ENCODE measurements at places on chromosomes 6 and 20.

- no peak for DNase-seq
Observed at GRCh38 chr20:57680131-57680716, 29.6 kb downstream of the PMEPA1 start.

GRCh38 chr20:8067082-8067481 lies 47.5 kb upstream of the TMX4 start:
- no peak for DNase-seq

DNA sequence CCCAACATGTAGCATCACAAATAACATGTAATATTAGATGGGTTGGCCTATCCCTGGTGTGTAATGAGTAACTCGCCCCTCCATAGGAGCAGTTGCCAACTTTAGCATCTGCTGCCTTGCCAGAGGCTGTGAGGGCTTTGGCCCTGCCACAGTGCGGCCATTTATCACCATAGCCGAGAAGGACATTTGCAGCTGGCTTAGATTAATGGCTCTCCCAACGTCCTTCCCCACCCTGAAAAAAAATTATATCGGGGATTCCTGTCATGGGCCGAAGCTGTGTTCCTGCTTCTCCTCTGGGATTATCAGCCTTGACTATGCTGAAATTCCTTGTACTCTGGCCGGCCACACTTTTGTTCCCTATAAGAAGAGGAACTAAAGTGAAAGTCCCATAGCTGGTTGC lies 7.6 kb upstream of the ADIG start:
- DNase-seq = no peak

- DNase-seq = no peak
Observed at GRCh38 chr6:30931969-30932645, at the start of gene SFTA2. SFTA2 (minus strand) TSS chr6:30932170; CDS start chr6:30932096, 74 bp downstream.

DNA sequence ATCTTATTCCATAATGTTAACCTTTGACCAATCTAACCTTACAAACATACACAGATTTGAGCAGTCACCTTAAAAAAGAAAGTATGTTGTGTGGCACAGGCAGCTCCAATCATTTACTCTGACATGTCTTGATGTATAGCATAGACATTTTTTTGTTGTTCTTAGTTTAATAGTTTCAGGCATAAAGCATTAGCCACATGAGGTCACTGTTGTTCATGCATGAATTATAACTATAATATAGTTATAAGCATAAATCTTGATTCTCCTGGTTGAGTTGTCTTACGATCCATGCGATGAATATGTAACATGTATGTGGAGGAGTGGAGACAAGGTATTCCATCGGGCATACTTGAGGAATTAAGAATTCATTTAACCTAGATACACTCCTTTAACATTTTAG lies 26.1 kb upstream of the NKAIN2 start:
- DNase-seq = no peak

DNA sequence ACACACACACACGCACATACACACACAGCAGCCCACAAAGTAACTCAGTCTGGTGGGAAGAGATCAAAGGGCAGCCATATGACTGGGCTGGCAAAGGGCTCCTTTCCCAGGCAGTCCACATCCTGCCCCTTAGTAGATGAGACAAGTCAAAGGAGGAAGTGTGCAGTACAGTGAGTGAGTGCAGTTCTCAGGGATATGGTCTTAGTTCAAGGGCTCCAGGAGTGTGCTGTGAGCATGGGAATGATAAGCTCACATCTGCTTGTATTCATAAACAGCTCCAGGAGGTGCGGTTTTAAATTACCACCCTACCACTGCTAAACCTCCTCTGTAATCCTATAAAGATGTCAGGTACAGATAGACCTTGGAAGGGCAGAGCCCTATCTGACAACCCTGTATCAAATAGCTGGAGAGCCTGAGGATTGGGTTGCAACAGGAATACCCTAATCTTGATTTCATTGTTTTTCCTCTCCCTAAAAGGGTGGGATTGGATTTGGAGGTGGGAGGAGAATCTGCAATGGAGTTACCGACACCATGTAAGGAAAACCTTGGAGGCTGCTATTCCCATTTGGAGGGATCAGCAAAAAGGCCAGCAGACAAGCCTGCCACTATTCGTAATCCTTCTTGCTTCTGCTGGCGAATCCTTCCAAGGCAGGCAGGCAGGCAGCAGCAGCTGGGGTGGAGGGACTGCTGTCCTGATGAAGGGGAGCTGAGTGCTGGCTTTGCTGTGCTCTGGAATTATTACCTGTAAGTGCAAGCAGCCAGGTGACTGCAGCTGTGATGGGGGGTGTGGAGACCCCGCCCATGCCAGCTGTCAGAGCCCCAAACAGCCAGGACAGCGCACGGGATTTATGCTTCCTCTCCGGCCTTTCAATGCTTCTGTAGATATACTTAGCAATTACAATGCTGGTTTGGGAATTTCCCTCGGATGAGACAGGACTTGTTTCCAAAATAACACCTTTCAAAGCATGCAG lies 342.7 kb downstream of the PRL start:
- DNase-seq = no peak

- DNase-seq = no peak
Observed at GRCh38 chr6:41657131-41658094, 19.1 kb downstream of the MDFI start.
